ENCODE measurements at places on chromosomes 7 and 10. TPM values are rescaled to one million over a fixed set of nuclear protein-coding genes. Genes with fewer than 3 reads are reported as not detected.

PVRIG gene
- polyA plus RNA-seq, result not detected

AOAH gene
- not detected for polyA plus RNA-seq

DNA sequence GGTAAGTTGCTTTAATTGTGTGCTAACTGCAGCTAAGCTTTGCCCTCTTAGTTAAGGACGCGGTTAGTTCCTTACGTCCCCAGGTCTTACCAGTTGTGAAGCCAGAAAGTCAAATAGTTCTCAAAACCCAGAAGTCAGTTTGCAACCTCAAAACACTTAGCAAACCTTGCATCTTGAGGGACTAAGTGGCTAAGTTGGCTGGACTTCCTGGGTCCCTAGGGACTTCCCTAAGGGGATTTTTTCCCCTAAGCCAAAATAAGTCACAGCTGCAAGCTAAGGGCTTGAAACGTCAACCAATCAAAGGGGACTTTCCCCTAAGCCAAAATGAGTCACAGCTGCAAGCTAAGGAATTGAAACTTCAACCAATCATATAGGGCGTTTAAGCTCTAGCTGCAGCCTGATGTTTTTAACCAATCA lies 36.2 kb upstream of the HECW1 start:
- DNase-seq, result no peak

GRCh38 chr10:93604146-93604545 lies 3.1 kb upstream of the RBP4 start:
- DNase-seq, result no peak
